Amygdala (tissue), 56 donors: ENCODE measurements at places on chromosomes 1 and 21.
A peak's percentile ranks its signal among the peaks of the same experiment; 100 is the strongest.

GRCh38 chr1:23960291-23961020, 828 bp downstream of the PNRC2 start:
- DNase-seq = no peak

GRCh38 chr1:109573785-109574184, 25.4 kb downstream of the GNAI3 start:
- DNase-seq = no peak

DNA sequence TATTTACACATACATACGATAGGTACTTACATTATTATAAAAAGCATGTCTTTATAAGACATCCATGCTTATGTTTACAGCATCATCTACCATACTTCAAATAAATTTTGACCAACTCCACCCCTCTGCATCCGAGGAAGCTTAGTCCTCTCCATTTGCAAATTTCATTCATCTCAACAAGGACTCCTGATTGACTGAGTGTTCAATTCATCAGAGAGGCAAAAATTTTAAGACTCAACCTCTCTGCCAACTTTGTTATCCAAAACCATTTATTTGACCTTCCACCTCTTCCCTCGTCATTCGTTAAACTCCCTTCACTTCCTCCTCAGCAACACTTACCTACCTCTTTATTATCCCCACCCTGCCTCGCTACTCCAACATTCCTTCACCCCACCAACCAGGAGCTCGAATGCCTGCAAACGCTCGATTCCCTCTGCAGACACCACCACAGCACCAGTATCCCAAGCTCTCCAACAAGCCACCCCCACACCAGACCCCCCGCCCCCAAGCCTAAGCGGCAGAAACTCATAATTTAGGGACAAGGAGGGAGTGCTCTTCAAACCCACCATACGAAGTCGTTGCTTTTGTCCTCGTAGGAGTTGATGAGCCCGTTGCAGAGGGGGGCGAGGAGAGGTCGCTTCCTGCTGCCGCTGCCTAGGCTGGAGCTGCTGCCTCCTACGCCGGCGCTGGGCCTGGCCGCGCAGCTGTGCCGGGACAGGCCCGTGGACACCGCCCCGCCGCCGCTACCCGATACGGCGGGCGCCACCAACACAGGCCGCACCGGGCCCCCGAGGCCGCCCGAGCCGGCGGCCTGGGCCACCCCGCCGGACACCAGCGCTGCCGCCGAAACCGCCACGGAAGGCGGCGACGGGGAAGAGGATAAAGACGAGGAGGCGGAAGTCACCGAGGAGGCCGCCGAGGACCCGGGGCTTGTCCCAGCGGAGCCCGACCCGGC, 803 bp downstream of the COP1 start:
- DNase-seq = no peak

DNA sequence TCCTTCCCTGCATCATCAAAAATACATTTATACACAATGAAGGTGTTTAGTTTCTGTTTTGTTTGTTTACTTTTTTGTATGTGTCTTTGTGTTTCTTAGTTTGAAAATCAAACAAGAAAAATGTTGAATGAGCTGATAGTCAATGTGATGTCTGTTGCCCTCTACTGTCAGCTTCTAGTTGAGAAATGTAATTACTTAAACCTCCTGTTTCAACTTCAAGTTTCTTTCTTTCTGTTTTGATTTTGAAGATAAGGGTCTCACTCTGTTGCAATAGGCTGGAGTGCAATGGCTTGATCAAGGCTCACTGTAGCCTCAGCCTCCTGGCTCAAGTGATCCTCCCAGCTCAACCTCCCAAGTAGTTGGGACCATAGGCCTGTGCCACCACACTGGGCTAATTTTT, 37.5 kb downstream of the SPTA1 start:
- DNase-seq = no peak

- no peak for DNase-seq
These were observed 14.3 kb upstream of the DNAJC28 start for GRCh38 chr21:33505833-33506232.

DNA sequence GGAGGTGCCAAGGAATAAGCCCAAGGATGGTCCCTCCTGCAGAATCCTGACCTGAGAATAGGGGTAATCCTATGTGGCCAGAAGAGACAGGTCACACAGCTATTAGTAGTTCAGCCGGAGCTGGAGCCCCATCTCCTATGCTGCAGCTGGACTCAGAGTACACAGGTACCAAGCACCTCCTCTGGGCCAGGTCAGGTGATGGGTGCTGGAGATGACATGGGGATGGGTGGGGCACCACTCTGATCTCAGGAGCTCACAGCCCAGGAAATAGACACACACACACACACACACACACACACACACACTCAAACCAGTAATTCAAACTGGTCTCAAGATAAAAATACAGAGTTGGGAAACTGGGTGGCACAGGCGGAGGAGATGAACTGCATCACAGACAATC, 54.2 kb upstream of the SSBP3 start:
- no peak for DNase-seq

GRCh38 chr1:150365941-150366340, 2.0 kb downstream of the RPRD2 start:
- no peak for DNase-seq

- no peak for DNase-seq
These were observed 83.1 kb downstream of the LRRC7 start for GRCh38 chr1:69650779-69651178.

DNA sequence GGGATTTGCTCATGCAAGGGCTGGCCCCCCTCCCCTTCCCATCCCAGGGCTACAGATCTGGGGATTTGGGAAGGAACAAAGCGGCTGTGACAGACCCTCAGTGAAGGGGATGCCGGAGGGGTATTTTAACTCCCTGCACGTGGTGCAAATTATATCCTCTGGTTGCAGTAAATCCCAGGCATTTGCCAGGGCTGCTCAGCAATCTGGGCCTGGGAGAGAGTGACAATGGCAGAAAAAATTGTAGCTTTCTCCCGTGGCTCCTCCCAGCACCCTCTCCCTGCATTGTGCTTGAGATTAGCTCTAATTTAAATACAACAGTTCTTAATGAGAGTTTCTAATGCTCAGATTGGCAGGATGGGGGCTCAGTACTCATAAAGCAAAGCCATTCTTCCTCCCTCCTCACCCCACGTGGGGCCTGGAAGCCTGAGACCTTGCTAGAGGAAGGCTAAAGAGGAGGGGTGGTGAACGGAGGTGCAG, 129.9 kb upstream of the CD34 start:
- no peak for DNase-seq

DNA sequence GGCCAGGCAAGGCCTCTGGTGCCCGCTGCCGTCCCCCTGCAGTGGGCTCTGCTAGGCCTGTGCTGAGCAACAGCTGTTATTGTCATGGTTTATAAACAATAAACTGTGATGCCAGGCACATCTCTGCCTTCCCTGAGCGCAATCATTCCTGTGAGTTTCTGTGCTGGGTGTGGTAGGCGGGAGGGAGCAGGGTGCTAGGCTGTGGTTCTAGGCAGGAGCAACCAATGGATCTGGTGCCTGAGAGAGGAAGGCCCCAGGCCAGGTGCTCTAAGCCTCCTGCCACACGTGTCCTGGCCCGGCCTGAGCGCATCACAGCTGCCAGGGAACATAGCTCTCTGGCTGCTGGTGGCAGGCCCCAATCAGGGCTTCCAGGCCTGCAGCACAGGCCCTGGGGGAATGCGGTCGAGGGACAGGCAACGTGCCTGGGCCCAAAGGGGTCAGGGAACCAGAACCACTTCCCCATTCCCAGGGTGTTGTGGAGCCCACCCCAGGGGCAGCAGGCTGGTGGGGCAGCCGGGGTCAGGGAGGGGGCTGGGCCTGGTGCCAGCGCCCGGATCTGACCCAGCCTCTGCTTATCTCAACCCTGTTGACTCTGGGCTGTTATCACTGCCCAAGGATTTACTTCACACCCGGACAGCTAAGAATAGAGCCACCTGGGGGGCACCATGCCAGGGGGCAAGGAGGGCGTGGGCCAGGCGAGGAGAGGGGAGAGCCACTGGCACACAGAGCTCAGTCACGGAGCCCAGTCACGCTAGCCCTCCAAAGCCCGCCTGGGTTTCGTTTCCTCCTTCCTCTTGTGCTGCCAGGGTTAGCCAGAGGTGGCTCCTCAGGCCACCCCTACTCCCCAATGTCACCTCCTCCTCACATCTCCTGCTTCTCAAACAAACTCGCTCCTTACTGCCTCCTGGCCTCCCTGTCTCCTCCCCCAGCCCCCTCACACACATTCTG, 11.5 kb downstream of the TRIM46 start:
- no peak for DNase-seq

DNA sequence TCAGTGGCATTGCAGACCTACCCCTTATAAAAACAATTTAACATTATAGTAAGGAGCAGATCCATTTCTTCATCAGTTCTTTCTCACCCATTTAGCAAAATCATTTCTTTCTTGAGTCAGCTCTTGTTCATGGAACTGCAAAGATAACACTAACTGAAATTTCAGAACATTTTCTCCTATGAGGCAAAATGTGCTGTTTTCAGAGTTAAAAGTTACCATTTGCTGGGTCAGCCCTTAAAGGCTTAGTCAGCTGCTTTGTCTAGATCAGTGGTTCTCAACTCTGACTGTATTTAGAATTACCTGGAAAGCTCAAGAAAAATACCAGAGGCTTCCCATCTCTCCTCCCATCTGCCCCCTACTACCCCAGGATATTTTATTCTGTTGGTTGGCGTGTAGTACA, 12.2 kb downstream of the METTL13 start:
- DNase-seq = no peak

DNA sequence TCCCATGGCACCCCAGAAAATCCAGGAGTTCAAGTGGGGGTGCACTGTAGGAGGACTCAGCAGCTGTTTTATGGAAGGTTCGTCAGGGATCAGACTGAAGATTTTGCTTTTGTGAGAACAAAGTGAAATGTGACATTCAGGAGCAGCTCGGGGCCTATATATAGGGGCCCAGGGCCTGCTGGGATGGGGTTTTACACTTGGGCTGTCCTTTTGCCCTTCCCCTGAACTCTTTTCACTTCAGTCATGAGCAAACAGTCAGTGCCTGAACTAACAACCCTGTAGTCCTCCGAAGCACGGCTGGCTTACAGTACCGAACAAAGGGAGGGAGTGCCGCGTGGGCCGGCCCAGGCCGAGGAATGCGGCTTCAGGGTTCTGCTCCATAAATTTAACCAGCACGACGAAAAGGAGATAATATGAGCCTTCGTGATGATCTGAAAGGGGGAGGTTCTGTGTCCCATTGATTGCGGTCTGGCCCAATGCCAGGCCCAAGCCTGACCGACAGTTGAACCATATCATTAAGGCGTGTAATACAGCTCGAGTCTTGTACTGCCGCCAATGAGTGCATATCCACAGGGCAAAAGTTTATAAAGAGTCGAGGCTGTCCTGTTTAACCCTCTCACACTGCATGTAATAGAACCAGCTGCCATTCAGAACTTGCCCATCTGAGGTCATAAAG, 139.9 kb downstream of the DHRS3 start:
- DNase-seq = peak; percentile 52
